ENCODE measurements at places on chromosomes 5 and 9.
A peak's percentile ranks its signal among the peaks of the same experiment; 100 is the strongest.

DNA sequence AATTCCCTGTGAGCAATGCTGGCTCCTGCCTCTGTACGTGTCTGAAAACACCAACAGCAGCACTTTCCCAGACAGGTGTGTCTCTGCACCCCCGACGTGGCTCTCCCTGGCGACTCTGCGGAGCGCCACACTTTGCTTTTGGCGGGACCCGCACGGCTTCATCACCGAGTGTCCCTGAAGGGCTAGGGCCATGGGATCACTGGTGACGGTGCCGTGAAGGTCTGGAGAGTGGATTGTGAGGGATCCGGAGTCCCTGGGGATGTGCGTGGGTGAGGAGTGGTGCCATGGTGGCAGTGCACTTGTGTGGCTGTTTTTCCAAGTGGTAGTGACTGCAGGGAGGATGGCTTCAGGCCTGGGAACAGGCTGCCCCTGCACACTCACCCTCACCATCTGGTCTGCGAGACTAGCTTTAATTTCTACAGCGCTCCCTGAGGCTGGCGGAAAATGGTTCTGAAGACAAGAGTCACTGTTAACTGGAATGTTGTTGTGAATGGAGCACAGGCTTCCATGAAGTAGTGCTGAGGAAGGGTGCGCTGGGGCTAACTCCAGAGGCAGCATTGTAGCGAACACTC lies 3.2 kb downstream of the NKD2 start:
- DNase-seq = no peak

DNA sequence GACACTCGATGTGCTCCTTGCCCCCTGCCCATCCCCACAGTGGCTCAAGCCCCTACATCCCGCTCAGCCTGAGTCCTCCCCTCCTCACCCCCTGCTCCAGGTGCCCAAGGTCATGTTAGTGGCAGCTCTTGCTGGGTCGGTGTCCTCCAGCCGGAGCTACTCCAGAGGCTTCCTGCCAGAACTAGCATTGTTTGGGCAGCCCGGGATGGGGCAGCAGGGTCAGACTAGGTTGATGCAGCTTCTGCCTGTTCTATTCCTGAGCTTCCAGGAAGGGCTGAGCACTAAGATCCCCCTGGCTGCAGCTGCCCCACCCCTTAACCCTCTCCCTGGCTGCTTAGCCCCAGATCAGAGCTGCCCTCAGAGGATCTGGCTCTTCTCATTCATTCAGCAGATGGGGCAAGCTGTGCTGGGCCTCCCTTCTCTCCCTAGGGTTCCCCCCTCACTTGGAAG lies 671 bp downstream of the RGS14 start:
- DNase-seq = no peak

DNA sequence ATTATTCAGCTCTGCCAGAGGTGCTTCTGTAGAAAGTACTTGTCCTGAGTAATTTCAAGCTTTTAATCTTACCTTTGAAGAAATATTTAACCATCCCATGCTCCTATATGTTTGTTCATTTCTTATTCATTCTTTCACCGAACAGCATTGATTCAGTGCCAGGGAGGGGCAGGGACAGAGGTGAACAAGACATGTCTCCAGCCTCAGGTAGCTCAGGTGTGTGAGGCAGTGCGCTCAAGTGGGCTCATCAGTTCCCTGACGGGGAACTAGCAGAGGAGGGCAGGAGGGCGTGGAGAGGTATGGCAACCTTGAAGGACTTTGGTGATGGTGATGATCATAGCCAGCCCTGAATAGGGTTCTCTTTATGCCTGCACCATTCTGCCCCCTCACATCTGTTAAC lies 25.9 kb downstream of the ERGIC1 start:
- DNase-seq = no peak

GRCh38 chr5:35230038-35230611 lies at the start of gene PRLR:
Gene PRLR (minus strand): TSS chr5:35230487. CDS start chr5:35089620, 140,867 bp downstream.
- no peak for DNase-seq

GRCh38 chr5:39998518-39998917 lies 573.7 kb upstream of the DAB2 start:
- DNase-seq = no peak

DNA sequence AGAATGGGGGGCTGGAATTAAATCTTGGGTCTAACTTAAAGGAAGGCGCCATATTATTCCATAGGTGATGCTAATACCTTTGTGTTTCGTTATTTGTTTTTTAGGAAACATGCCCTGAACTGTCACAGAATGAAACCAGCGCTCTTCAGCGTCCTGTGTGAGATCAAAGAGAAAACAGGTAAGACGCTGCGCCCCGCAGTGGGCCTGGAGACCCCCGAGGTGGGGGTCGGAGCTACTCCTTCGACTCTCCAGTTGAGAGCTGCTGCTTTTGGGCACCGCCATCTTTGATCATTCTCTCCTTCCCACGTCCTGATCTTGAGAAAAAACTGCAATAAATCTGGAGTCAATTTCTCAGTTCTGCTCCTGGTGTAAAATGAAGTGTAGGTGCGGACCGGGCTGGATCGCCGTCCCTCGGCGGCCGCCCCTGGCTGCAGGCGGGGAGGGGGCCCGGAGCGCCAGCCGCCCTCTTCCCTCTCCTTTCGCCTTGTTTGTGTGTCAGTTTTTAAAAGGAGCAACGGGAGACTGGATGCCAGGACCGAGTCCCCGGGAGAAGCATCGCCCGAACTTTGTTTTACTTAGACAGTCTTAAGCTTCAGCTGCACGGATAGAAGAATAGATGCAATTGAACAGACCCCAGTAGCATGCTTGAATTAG lies 1.4 kb downstream of the PBX3 start:
- no peak for DNase-seq

GRCh38 chr5:160183075-160183474 lies 46.2 kb upstream of the FABP6 start:
- DNase-seq = no peak

- DNase-seq = no peak
Measured at GRCh38 chr5:72346398-72346797, 26.2 kb downstream of the PTCD2 start.

DNA sequence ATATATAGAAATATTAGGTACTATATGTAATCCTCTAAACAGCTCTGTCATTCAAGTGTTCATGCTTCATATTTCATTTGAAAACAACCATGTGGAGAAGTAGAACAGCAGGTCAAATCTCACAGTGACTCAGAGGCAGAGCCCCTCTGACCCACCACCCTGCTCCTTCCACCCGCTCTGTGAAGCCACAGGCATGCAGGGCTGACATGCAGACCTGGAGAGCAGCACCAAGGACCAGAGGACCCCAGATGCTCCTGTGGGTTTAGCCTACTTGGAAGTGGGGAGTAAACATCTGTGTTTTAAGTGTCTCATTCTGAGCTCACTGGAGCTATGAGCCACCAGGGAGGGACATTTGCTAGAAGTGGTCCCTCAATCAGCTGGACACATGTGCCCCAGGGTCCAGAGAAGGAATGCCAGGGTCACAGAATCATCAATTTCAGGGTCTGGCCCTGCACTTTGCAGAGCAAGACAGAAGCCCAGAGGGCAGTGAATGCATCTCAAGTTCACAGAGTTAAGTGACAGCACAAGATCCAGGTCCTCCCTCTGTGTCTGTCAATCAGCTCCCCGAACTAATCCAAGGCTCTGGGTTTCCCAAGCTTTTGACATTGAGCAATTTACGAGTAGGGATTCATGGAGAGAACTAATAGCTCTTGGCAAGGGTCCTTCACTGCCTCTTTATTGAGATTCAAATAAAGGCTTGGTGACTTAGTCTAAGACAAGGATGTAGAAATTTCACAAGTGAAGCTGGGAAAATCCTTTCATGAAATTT lies 441.1 kb downstream of the SEMA5A start:
- DNase-seq = no peak

DNA sequence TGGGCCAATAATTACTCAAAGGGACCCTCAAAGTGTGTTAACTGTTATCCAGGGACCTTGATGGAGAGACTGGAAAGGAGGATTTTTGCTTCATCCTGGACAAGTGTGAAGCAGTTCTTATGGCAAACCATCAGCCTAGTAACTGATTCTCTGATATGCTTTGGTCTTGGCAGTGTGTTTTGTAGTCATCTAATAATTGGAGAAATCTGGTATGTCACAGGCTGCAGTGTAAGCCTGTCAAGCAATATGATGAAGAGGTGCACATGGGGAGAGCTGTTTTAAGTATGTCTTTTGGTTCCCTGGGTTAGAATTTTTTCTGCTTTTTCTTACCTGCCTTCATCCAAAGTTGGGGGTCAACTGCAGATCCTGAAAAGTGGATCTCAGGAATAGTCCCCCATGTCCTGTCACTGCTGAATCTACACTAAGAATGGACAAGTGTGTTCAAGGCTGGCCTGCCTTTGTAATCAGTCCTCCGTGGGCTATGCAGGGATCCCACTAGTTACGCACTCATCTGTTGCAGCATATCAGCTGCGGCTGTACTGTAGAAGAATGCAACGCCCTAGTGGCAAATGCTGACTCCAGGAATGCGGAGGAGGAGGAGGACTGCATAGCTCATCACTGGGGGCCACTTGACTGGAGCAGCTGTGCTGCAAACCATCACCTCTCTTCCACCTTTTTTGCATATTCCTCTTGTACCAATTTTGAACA lies 1.9 kb downstream of the SPTAN1 start:
- DNase-seq = peak; percentile 5

- no peak for DNase-seq
Measured at GRCh38 chr5:89842531-89842930, 567.0 kb downstream of the CETN3 start.

DNA sequence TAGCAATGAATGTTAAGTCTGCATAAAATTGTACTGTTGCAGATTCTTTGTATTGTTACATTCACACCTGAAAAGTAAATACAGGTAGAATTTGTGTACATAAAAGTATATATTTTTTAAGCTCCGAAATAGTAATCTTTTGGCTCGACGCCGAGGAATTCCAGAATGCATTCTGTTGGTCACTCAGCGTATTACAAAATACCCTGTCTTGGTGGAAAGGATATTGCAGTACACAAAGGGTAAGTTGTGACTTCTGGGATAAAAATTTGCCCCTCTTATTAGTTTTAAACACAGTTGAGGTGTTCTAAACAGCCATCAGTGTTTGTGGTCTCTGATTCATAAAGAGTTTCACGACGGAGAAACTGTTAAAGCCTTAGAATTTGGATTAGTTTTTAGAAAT lies 257.6 kb downstream of the ARHGEF28 start:
- DNase-seq = no peak

DNA sequence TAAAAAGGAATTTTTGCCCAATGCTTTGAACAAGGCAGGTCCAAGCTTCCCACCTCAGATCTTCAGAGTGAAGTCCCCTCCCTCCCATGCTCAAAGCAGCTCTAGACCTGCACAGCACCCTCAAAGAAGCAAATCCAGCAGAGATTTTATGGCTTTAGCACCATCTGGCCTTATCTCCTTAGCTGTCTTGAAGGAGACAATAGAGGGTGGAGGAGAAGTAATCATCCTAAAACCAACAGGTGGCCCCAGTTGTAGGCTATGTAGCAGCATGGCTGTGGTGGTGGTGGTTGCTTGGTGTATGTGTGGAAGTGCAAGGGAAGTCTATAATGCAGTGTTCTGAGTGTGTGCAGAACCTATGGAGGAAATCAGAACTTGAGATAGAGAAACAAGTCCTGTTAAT lies 140.1 kb downstream of the GRIA1 start:
- DNase-seq = no peak

GRCh38 chr5:155147222-155147621 lies 133.7 kb downstream of the KIF4B start:
- DNase-seq = no peak

DNA sequence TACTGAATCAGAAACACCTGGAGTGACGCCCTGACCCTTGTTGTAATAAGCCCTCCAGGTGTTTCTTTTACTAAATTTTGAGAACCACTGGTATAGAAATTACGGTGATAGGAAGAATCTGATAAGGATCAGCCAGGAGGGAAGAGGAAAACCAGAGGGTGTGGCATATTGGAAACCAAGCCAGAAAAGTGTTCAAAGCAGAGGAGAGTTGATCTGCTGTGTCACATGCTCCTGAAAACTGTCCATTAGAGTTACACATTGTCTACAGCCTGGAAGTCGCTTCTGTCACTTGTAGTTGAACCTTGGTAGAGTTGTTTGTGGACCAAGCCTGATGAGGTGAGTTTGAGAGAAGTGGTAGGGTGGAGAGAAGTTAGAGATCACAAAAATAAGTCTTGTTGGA lies 497.4 kb downstream of the ENC1 start:
- no peak for DNase-seq
